NB4 (cell line): ENCODE measurements at places on chromosomes 3 and 15.

- DNase-seq: no peak
These were observed 96.8 kb upstream of the ROBO2 start for GRCh38 chr3:76943058-76943457.

DNA sequence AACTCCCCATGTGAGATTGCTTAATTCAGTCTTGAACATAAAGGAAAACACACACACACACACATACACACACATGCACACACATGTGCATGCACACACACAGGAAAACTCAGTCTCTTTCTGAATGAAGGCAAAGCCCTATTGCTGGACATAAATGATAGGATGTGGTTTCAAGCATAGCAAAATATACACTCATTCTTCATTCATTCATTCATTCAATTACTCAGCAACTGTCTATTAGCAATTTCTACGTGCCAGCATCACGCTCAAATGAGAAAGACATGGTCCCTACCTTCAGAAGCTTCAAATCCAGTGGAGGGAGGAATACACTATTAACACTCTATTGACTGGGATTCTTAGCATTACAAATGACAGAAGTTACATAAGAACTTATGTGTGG is 41.8 kb upstream of the UBE2E2 start:
- no peak for DNase-seq

DNA sequence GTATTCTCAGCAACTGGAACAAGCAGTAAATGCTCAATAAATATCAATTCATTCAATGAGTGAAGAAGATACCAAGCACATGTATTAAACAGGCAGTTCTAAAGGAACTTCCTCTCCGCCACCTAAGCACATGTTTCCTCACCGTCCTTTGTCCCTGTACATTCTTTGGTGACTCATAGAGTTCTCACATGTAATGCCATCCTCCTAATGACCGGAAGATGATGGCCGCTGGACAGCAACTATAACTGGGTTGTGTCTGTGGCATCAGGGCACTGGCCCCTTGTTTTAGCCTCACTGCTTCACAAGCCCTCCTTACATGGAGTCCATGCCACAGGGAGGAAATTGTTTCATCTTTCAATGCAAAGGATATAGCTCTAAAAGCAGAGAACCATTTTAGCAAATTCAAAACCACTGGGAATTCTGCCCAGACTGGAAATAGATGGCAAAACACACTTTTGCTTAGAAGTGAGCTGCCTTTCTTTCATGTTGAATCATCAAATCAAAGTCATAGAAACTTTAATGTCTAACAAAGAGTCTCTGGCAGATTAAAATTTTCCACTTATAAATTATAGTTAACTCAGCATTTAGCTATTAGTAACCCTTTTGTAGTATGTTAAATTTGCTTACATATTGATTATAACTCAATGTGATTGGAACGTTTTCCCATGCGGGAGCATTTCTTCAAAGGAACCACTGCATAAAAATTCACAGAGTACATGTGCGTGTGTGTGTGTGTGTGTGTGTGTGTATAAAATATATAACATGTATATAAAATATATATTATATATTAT is 74.1 kb downstream of the GAP43 start:
- DNase-seq: peak; percentile 5

DNA sequence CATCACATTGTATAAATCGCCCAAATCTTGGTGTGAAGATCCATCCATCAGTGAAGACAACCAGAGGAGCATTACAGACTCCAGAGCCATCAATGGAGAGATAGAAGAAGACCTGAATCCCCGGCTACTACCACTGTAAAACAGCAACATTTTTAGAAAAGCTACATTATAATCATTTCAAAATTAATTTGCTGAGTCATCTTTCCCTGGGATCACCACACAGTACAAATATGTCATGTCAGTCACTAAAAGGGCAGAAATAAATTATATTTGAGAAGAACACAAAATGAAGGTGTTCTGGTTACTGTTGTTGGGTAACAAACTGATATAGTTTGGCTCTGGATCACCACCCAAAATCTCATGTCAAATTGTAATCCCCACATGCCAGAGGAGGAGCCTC is 218.5 kb upstream of the STT3B start:
- DNase-seq: no peak

- no peak for DNase-seq
These were observed 154.3 kb downstream of the ARPP21 start for GRCh38 chr3:35793667-35794066.

DNA sequence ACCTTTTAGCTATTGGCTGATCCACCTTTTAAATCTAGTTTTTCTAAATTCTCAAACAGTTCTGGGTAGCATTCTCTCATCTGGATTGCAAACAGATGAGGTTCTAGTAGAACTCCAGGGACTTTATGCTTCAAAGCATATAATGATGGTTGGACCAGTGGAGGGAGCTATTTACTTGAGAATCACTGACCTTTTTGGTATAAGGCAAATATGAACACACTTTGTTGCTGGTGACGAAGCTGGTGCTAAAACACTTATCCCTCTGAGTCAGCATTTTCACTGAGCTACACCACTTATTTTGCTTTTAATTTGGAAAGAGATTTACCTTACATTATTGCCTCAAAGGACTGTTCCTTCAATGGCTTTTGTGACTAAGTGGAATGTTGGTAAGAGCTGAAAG is 58.6 kb upstream of the SLITRK3 start:
- peak; percentile 37 for DNase-seq

GRCh38 chr3:158744567-158745288 is 12.5 kb upstream of the RARRES1 start:
- DNase-seq: no peak

- DNase-seq: no peak
These were observed 277.4 kb downstream of the PLCL2 start for GRCh38 chr3:17162116-17162515.

GRCh38 chr3:62718515-62719320 is 156.5 kb downstream of the CADPS start:
- DNase-seq: no peak

DNA sequence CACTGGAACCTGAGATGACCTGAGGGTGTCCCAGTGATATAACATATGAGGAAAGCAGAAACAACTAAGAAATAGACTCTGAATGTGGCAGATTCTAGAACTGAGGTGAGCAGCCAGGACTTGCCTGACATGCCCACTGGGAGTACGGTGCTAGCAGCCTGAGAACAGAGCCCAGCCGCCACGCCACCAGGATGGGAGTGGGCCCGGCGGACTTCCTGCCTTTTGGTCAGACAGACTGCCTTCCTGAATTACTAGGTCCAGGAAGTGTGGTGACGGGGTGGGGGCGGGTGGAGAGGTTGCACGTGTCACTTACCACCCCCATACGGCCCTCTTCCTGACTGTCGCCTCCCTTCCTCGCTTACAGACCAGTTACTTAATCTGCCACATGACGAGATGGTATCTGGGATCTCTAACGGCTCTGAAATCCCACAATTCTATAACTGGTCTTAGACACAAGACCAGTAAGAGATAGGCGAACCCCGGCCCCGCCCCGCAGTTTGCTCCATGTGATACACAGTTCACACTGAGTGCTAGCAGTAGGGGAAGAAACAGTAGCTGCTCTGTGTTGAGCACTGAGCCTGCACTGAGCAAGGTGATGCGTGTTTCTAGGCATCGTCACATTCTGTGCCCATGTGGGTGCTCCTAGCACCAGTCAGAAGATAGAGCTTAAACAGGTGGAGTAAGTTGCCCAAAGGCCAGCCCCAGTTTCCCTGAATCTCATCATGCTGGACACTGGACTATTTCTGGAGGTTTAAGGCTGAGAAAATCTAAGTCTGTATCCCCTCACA is 95.7 kb downstream of the CPN2 start:
- DNase-seq: peak; percentile 100

GRCh38 chr15:70437882-70438451 is 325.4 kb downstream of the UACA start:
- DNase-seq: no peak

DNA sequence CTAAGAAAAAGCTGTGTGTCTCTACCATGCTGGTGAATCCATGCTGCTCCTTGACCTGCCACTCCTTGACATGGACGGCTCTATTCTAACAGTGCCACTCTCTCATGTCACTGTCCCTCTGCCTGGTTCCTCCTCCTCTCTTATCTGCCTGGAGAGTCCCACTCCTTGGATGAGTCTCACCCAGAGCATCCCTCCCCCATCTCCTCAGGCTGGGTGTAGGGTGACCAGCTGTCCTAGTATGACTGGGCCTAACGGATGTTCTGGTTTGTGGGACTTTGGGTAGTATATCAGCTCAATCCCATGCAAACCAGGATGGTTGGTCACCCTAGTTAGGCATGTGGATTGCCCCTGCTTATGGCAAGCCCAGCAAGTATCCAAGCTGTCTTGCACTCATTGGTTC is 54.3 kb downstream of the LIPC start:
- no peak for DNase-seq

DNA sequence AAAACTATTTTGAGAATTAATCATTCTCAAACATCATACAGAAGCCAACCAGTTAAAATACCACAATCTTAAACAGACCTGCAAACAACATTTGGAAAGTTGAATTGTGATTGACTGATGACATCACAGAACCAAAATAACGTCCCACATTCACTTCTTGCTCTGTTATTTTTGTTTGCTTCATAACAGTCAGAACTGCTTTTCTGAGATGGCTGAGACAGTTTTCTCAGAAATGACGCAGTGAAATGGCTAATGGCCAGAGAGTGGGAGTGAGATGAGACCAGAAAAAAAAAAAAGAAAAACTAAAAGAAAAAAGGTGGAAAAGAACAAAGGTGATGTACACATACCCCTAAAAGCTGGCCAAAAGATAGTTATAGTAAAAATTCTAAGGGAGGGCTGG is 1061.2 kb downstream of the FHIT start:
- no peak for DNase-seq

DNA sequence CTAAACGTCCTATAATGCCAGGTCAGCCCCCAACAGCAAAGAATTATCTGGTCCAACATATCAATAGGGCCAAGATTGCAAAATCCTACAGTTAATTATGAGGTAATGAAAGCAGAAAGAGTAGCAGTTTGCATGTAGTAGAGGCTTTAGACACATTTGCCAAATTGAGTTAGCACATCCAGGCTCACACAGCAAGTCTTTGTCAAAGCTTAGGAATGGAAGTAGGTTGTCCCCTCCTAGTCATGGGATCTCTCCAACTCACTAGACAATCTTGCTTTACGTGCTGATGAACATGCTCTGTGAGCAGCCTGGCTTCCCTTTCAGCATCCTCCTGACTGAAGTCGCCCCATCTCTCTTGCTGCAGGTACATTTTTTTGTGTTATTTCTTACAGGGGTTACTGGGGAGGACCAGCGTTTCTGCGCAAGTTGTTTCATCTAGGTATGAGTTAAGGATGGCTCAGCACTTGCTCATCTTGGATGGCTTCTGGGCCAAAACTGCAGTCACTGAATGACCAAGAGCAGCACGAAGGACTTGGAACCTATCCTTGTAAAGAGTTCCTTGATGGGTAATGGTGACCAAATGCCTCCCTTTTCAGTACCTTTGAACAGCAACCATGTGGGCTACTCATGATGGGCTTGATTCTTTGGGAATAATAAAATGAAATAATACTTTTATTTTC is 55.9 kb downstream of the SQOR start:
- DNase-seq: no peak

- no peak for DNase-seq
These were observed 84.3 kb downstream of the EEFSEC start for GRCh38 chr3:128237348-128238183.

DNA sequence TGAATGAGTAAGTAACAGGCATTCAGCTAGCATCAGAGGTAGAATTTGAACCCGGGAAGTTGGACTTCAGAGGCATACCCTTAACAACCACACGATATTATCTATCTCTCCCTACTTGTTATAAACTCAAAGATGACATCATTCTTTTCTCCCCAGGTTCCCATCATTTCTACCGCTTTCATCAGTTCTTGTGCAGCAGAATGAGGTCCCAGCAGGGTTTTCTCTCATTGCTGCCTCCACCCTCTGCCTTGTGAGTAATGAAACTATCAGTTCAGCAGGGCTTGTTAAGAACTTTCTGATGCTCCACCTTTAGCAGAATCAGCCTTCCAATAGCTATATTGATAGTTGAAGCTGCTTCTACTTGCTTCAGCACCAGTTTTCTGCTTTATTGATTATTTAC is 487.5 kb upstream of the KCNMB2 start:
- no peak for DNase-seq

- no peak for DNase-seq
These were observed 80.1 kb upstream of the ARL6 start for GRCh38 chr3:97684490-97684889.

- DNase-seq: no peak
These were observed 195.7 kb upstream of the SETMAR start for GRCh38 chr3:4107430-4107829.

DNA sequence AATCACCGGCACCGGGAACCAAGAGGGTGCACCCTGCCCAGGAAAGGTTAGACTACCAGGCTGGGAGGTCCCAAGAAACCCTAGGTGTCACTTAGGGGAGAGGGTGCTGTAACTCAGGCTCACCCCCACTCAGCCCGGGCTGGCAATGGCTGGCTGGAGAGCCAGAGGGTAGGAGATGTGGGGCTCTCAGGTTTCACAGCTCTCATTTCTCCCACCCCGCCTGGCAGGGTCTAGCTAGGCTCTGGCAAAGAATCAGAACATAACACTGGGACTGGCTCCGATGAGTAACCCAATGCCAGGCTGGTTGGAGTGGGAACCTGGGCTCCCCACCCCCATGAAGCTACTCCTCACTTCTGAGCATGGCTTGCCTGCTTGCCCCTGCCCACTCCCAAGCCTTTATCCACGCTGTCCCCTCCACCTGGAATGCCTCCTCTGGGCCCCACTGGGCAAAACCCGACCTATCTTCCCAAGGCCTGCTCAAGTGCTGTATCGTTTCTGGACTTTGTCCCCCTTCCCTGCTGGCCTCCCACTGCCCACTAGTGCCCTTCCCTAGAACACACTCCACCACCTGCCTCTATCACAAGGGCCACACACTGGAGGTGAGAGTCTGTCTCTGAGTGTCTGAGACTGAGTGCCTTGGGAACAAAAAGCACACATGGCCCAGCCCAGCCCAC is 2.0 kb downstream of the CIB2 start:
- DNase-seq: no peak

- DNase-seq: peak; percentile 43
These were observed 52.7 kb upstream of the SPTSSB start for GRCh38 chr3:161423911-161424522.

GRCh38 chr3:184341925-184342324 is 4.5 kb downstream of the FAM131A start:
- DNase-seq: no peak

- DNase-seq: no peak
These were observed 224.8 kb upstream of the IL12A start for GRCh38 chr3:159763602-159764489.

GRCh38 chr3:173371848-173372487 is 25.6 kb upstream of the NLGN1 start:
- peak; percentile 18 for DNase-seq

DNA sequence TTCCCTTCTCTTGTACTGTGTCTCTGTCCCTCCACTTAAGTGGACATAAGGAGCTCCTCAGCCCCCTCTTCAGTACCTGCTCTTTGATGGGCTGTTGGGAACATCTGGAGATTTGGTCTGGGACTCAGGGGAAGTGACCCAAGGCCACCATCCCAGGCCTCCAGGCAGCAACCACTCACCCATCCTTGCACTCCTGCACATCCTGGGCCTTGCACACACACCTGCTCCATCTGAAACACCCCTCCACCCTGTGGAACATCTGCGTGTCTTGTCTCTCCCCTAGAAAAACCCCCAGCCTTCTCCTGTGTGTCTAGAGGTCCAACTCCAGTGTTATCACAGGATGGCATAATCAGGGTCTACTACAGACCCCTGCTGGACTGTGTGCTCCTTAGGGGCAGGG is 74.3 kb downstream of the ABTB1 start:
- DNase-seq: no peak
